ENCODE measurements at places on chromosomes 7 and 10. TPM values are rescaled to one million over a fixed set of nuclear protein-coding genes. Genes with fewer than 3 reads are reported as not detected.

- DNase-seq: no peak
Observed at GRCh38 chr7:122412441-122412840, 107.9 kb upstream of the FEZF1 start.

The C10orf53 gene
- total RNA-seq: not detected

GRCh38 chr10:102410429-102411073, 8.0 kb downstream of the PSD start:
- DNase-seq: no peak

- peak; percentile 96 for DNase-seq
Observed at GRCh38 chr10:98269435-98269912, 1.5 kb upstream of the LOXL4 start.

DNA sequence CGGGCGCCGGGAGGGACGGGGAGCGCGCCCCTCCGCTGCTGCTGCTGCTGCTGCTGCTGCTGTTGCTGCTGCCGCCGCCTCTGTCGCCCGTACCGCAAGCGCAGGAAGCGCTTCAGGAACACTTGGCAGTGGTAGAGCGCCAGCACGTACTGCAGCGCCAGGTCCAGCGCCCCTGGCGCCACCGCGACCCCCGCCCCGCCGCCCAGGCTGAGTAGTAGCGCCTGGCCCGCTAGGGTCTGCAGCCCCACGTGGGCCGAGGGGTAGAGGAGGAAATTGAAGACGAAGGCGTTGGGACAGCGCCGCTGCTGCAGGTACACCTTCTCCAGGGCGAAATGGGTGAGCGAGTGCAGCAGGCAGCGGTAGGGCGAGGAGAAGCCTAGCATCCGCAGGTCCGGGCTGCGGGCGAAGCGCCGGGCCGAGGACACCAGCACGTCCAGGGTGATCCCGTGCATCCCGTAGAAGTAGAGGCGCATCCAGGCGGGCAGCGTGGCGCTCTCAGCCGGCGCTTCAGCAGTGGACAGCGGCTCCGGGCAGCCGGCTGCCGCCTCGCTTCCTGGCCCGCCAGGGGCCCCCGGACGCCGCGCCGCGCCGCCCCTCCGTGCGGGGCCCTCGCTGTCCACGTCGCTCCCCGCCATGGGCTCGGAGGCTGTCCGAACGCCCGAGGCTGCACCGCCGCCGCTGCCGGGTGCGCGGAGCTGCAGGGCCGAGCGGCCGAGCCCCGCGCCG, at the start of gene TMEM229A:
Gene TMEM229A (minus strand): TSS at position 699 of the 726 bp plus-strand sequence. CDS start 64 bp downstream, at position 635.
- DNase-seq: peak; percentile 61

GRCh38 chr10:121509796-121510195, 88.4 kb downstream of the FGFR2 start:
- DNase-seq: peak; percentile 37

The RBM17 gene
- total RNA-seq: 27.2 TPM

GRCh38 chr10:11687357-11687771, 54.8 kb upstream of the ECHDC3 start:
- DNase-seq: no peak

The UPK3B gene
- total RNA-seq: not detected

DNA sequence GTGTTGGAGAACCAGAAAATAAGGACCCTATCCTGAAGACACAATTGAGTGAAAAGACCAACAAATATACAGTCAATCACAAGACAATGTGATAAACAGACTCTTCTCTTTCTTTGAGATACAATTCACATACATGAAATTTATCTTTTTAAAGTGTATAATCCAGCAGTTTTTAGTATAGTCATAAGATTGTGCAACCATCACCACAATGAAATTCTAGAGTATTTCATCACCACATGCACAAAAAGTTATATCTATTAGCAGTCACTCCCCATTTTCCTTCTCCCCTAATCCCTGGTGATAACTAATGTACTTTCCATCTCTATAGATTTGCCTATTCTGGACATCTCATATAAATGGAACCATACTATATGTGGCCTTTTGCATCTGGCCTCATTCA, 8.2 kb upstream of the SORBS1 start:
- DNase-seq: no peak

DNA sequence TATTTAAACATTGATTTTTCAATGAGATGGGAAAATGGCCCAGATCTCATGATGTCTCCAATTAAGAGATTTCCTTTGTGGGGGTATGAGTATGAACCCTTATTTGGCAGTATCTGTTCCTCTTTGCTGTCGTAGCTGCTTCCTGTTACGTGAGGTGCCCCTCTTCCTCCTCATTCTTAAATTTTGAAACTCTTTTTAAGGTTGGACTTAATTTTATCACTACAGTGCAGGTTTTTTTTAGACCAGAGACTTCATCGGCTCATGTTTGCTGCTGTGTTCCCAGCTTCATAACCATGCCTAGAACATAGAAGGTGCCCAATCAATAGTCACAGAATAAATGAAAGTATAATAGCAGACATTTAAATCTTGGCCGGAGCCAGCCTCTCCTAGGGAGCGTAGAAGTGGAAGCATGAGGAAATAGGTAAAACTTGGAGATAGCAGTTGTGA, 2.4 kb downstream of the MIOS start:
- DNase-seq: no peak

DNA sequence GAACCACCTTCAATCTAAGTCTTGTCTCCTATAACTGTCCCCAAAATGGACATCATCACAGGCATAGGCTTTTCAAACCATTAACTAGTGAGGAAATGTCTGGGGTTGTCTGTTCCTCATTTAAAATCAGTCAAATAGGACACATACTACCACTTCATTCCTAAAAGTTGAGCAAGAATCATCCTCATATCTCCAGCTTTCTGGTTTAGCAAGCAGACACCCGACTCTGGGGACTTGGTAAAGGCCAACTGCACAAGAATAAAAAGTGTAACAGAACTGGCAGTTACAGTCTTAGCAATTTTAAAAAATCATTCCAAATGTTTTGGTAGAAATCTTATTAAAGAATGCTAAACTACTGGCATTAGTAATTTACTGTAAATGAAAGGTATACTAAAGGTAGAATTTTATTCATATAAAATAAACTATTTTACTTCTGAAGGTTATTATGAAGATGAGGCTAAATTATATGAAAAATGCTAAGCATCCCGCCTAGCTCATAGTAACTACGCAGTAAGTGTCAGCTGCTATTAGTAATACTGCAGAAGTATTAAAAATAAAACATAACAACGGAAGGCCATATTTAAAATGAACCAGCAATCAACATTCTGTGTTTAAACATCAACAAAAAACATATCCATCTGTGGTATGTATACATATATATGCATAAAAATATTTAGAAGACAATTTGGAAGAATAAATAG, 60.8 kb downstream of the ZNF438 start:
- no peak for DNase-seq

The GIMAP2 gene
- total RNA-seq: 8.3 TPM

The MMP21 gene
- not detected for total RNA-seq

The GPR15LG gene
- not detected for total RNA-seq

DNA sequence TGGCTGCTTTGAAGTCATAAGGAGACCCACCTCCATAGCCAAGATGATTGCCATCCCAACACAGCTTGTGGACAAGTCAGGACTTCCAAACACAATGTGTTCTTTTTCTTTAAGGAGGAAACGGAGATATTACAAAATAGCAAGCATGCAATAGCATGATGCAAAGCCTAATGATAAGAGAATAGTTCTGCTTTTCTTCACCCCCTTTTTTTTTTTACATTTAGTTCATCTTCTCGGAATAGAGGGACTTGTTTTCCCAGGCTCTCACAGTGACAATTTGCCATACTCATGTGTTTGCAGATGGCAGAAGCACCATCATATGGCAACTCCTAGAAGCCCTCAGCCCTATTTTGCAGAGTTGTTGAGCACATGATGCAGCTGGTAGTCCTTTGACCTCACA, 119.8 kb downstream of the ITGB8 start:
- DNase-seq: no peak

GRCh38 chr10:42985436-42986316, 91.2 kb upstream of the RET start:
- DNase-seq: no peak

- no peak for DNase-seq
Observed at GRCh38 chr7:55588976-55589604, 16.8 kb upstream of the VOPP1 start.

GRCh38 chr10:82402906-82403401, 528.0 kb downstream of the NRG3 start:
- no peak for DNase-seq

- no peak for DNase-seq
Observed at GRCh38 chr7:130224210-130224609, 16.6 kb downstream of the SSMEM1 start.

The SORBS1 gene
- total RNA-seq: 0.03 TPM

The GBX1 gene
- not detected for total RNA-seq

The HTR7 gene
- total RNA-seq: 6.4 TPM

DNA sequence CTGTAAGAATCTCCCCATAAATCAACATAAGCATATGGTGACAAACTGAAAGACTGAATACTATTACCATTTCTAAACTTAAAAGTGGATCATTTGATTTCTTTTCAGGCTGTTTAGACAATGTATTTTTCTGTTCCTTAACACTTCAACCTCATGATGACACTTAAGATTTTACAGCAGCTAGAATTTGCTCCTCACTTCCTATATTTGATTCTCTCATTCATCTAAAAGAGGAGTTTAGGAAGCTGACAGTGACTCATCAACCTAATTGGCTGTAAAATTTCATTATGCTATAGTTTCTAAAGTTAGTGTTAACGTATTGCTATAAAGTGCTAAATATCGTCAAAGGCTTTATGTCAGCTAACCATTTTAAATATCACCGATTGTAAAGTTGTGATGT, 478.7 kb downstream of the GRM8 start:
- DNase-seq: no peak

DNA sequence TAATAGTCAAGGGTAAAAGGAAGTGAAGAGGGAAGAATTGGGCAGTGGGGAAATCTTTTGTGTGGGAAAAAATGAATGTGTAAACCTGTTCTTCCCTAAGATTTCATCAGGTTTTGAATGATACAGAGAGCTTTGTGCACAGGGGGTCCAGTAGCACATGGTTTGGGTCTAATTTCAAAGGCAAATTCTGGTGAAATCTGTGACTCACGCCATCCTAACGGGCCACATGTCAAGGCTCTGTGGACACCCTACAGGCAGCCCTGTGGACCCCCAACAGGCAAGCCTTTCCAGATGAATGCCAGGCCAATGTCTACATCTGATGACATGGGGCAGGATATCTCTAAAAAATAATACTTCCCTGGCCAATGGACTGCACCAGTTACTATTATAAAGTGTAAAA, 309.8 kb downstream of the PARD3 start:
- DNase-seq: no peak

DNA sequence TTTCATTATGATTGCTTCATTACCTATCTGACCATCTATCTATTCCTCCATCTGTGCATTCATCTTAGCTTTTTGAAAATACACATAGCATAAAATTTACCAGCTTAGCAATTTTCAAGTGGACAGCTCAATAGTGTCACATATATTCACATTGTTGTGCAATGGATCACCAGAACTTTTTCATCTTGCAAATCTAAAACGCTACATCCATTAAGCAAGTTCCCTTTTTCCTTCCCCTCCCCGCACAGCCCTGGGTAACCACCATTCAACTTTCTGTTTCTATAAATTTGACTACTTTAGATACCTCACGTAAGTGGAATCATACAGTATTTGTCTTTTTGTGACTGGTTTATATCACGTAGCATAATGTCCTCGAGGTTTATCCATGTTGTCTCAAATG, 78.0 kb upstream of the ADRB1 start:
- no peak for DNase-seq

Data from MG63 (cell line).